ENCODE measurements at places on chromosomes 4 and X. TPM values are rescaled to one million over a fixed set of nuclear protein-coding genes. Genes with fewer than 3 reads are reported as not detected.

GRCh38 chr4:47562297-47562696, 77.2 kb downstream of the ATP10D start:
- no peak for DNase-seq

DNA sequence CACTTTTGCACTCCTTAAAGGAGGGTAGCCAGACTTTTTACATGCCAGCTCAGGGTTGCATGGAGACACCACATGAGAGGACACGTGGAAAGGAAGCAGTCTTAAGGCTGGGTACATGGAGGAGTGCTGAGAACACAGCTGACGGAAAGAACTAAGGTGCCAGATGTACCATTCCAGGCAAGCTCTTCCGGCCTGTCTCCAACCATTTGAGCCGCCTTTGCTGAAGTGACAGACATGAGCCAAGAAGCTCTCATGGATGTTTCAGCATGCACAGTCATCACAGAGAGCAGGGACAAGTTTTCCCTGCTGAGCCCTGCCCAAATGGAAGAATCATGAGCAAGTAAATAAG, 83.4 kb upstream of the BMP2K start:
- DNase-seq: no peak

DNA sequence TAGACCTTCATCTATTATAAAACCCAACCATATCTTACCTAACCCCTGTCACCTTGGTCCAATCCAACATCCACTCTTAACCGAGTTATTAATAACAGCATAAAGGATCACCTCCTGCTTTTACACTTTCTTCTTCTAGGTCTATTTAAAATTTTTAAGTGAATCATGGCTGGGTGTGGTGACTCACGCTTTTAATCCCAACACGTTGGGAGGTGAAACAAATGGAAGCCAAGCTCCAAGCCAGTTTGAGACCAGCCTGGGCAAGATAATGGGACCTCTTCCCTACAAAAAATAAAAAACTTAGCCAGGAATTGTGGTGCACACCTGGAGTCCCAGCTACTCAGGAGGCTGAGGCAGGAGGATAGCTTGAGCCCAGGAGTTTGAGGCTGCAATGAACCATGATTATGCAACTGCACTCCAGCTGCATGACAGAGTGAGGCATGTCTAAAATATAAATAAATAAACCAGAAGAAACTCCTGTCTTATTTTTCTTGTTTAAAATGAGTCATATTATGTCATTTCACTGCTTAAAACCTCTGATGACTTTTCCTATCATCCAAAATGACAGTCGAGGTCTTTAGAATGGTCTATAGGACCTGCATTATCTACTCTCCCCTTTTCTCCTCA, 188.4 kb downstream of the GASK1B start:
- DNase-seq: no peak

DNA sequence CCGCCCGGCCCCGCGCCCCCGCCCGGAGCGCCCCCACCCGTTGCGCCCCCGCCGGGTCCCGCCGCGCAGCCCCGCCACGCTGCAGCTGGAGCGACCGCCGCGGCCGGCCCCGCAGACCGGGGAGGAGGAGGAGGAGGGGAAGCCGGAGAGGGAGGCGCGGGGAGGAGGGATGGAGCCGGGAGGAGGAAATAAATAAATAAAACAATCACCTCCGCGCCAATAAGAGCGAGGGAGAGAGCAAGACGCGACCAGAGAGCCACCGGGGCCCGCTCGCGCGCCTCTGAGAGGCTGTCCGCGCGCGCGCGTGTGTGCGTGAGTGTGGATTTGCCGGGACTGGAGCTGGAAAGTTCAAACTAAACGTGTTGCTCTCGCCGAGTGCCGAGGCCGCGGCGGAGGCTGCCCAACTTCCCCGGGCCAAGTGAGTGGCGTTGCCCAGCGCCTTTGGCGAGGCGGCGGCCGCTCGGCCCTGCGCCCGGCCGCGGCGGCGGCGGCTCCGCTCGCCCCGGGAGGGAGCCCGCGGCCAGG, 2184.4 kb upstream of the TENM3 start:
- peak; percentile 17 for DNase-seq

DNA sequence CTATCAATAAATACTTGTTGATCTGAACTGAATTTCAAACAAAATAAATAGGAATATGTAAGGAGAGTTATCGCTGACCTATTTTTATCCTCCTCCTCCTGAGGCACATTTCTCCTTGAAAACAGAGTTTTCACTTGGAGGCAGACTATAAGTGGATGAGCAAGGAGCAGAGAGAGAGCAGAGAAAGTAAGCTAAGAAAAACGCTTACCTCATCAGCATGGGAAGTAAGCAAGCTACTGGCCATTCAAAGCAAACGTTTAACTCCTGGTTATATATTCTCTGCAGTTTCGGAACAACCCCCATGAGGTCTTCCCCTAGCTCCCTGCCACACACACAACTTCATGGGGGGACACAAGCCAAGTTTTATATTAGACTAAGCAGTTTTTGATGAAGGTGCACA, 13.2 kb downstream of the ZDHHC9 start:
- DNase-seq: no peak

DNA sequence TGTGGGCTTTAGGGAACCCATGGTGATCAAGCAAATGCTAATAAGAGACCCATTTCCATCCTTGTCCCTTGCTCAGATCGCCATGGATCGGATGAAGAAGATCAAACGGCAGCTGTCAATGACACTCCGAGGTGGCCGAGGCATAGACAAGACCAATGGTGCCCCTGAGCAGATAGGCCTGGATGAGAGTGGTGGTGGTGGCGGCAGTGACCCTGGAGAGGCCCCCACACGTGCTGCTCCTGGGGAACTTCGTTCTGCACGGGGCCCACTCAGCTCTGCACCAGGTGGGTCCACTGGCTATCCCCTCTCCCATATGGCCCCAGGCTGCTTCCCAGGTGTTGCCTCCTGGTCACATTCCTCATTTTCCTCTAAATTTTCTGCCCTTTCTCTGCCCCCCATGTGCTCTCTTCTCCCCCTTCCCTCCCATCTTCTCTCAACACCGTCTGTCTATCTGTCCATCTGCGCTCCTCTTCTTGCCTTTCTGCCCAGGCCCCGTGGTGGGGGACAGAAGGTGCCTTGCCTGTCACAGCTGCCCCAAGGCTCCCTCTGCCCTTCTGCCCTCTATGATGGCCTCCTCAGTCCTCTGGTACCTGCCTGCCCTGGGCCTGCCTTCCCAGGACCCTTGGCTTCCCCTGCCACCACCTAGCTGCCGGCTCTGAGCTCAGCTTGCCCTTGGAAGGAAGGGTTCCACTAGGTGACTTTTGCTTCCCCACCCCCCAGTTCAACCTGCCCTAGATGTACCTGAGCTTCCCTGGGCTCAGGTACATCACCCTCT, 5.2 kb downstream of the CDK16 start:
- no peak for DNase-seq

GRCh38 chr4:151462554-151462953, 53.6 kb downstream of the FHIP1A start:
- DNase-seq: no peak

DNA sequence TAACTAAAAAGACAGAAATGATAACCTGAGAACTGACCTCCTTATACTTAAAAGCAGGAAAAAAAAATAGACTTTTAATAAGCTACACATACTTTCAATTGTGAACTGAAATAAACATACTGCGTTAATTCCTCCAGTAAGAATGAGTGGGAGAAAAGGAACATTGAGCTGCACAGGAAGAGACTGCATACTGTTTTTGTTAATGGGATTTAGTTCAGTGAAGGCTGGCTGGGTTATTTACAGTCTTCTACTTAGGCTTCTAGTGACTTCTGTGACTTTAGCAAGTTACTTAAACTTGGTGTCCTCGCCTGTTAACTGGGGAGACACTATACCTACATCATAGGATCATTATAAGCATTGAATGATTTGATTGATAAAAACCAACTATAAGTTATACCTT, 213.3 kb downstream of the EPHA5 start:
- DNase-seq: no peak

DNA sequence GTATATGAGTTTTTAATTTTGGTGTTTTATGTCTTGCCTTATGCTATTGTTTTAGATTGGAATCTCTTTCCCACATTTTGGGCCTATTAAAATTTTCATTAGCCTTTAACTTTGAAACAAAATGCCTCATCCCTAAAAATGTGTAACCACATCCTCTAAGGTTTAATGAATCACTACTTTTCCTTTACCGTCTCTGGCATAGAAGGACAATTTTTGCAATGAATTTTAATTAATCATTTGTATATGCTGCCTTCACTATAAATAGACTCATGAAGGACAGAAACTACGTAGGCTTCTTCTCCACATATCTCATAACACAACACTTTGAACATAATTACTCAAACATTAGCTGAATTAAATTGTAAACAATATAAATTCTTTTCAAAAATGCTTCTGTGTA, 421.5 kb downstream of the NLGN4X start:
- no peak for DNase-seq

DNA sequence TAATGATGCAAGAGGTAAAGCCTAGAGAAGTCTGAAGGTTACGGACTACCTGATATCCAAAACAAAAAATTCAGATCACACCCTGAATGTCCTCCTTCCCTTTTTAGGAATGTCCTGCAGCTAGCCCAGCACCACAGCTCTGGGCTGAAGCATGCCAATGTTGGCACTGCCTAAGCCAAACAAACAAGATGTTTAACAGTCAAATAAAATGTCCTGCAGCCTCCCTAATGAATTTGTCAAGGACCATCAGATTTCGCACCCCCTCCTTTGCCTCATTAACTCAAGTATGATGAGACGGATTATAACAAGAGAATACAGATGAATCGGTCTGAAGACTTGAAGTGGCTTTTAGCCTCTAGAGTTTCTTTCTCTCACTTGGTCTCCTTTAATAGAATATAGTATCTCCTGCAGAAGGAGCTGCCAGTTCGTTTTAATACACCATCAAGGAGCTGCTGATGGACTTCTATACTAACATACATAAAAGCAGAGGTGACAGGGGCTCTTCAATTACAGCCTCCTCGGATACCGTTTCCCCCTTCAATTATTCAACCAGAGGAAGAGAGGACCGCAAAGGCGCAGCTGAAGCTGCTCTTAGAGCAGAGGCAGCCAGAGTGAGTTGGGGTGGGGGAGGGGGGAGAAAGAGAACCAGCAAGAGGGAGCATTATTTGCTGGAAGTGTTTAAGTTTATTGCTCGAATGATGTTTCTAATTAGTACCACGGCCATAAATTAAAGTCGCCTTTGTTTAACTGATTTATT, 3.0 kb upstream of the MAB21L2 start:
- no peak for DNase-seq

- no peak for DNase-seq
Observed at GRCh38 chr4:48409203-48409602, 67.9 kb downstream of the SLAIN2 start.

- DNase-seq: no peak
Observed at GRCh38 chrX:16310326-16310725, 143.0 kb downstream of the MAGEB17 start.

GRCh38 chrX:50471390-50471789, 765 bp upstream of the DGKK start:
- no peak for DNase-seq

GRCh38 chrX:69618803-69619202, 2.9 kb downstream of the EDA start:
- DNase-seq: peak; percentile 15

DNA sequence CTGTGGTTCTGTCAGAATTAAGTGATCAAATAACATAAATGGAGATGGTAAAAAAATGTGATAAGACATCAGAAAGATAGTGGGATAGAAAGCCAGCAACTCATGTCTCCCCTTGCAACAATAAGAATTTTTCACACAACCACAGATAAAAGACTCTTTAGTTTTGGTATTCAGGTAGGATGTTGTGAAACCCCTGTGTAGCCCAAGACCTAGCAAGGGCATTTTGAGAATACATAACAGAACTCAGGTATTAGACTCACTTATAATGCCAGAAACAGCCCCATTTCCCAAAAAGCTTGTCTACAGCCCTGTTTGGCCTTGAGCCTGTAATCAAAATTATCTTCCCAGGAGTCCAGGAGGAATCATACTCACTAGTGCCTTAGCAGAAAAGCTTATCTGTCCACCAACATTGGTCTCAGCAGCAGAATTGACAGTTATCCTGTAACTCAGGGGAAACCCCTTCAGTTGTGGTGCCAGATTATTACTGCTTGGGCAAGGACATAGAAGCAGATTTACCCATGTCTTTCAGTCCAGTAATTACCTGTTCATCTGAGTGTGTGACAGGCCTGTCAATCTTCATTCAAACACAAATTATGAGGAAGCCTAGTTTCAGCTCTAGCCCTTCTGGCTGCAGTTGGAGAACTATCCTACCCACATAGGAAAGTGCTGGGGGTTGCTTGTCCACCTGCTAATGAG, 41.0 kb upstream of the UGT2B17 start:
- DNase-seq: no peak

GRCh38 chr4:147829401-147830101, 97.7 kb downstream of the ARHGAP10 start:
- DNase-seq: peak; percentile 36

DNA sequence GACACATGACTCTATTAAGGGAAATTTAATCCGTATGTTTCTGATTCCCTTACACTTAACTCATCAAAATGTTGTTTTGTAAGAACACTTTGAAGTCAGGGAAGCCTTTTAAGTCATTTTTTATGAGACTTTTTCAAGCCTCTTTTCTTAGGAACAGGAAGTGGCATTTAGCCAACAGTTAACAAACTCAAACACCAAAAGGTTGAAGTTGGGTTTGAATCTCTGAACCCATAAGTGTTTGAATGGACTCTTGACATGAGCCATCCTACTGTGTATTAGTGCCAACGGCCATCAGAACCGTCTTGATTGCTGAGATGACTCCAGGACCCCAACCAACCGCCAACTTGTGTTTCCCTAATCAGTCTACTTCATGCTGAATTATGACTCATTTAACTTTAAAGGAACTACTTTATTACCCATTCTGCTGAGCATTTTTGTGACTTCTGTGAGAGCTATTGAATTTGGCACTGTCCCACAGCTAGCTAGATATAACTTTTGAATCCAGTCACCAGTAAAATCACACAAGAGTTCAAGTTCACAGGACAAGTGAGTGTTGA, 209.1 kb upstream of the FAT1 start:
- no peak for DNase-seq

DNA sequence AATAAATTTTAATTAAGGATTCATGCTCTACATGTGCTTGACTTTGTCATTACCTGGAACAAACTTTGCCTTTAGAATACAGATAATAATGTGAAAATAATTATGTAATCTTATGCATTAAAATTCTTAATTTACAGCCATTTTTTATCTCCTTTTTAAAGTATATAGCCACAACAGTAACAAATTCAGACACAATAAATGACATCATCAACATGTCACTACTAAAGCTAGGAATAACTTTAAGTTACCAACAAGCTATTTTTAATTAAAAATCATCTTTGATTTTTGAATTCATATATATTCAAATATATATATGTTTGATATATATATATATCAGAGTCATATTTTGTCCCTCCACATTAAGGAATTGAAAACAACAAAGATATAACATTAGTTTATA, 107.7 kb downstream of the MAD2L1 start:
- no peak for DNase-seq

GRCh38 chrX:38868941-38869401, 67.7 kb downstream of the MID1IP1 start:
- peak; percentile 9 for DNase-seq

The SPANXN4 gene
- total RNA-seq: not detected

The CNGA1 gene
- not detected for total RNA-seq

The F9 gene
- total RNA-seq: not detected

The CFAP47 gene
- not detected for total RNA-seq

The PDLIM3 gene
- 58.5 TPM for total RNA-seq

The PPEF2 gene
- total RNA-seq: under 0.01 TPM

The VEGFC gene
- 2.4 TPM for total RNA-seq

All from lung microvascular endothelial cell (primary cell).